ENCODE measurements at places on chromosomes 2 and 18.

- DNase-seq: no peak
Observed at GRCh38 chr2:232449964-232450363, 6.0 kb upstream of the ALPI start.

GRCh38 chr2:173427887-173428668 is 73.4 kb downstream of the CDCA7 start:
- no peak for DNase-seq

DNA sequence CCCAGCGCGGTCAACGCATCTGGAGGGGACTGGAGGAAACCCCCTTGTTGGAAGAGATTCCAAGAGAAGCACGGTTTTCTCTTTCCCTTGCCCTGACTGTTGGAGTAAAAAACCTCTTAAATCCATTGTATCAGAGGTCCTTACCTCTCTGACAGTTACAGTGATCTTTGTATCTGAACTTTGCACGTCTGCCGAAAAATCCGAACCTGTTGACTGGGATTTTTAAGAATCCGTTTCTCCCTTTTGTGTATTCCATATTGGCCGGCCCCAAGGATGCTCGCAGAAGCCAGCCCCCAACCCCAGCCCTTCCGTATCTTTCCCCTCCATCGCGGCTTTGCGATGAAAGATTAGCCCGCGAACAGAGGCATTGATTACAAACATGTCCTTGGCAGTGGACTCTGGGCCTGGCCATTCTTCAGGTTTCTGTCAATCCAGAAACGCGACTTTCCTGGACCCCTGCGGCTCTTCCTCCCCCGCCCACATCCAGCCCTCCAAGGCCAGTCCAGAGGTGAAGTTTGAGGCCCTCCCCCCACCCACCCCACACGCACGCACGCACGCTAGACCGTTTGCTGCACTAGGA is 4.6 kb upstream of the DLX1 start:
- no peak for DNase-seq

GRCh38 chr2:69589973-69590652 is 53.4 kb downstream of the AAK1 start:
- no peak for DNase-seq

DNA sequence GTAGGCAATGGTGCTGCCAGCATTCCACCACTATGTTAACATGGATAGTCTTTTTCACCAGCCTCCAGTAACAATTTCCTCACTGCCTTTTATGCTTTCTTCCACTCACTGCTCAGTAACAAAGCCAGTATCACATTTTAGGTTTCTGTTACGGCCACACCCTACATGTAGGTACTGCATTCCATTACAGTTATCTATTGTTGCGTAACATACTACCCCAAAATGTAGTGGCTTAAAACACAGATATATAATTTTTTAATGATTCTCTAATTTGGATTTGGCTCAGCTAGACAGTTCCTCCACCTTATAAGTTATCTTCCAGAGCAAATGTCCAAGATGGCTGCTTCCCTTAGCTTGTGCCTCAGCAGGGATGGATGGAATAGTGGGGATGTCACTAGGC is 498.7 kb upstream of the ACVR2A start:
- DNase-seq: no peak

DNA sequence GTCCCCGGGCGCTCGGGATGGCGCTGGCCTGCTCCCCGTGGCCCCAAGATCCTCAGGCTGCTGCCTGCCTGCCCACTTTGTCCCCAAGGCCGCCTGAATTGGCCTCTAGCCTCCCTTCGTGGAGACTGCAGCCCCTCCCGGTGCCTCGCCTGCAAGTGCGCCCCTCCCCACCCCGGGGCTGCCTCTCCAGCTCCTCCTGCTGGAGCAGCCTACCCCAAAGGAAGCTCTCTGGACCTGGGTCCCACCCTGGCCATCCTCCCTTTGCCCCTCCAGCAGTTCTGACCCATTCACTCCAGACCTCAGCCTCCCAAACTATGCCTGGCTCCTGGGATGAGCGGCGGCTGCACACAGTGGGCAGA is 6.2 kb downstream of the ESPNL start:
- DNase-seq: no peak

GRCh38 chr2:134458473-134458853 is 204.6 kb downstream of the MGAT5 start:
- no peak for DNase-seq

GRCh38 chr2:178152033-178152432 is 39.8 kb downstream of the RBM45 start:
- DNase-seq: no peak

DNA sequence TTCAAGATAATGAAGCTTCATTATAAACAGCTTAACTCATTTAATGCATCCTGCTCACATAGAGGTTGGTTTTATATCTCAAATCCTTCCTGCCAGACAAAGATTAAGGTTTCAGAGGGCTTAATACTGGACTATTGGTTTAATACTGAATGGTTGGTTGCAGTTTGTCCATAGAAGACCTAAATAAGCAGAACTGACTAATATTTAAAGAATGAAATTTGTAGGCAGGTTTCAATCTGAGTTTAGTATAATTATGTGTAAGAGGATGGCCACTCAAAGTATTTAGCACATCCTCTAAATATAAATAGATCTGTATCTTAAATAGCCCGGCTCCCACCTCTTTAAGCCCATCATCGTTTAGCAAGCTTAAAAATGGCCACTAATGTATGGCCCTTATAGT is 92.5 kb downstream of the EPB41L5 start:
- DNase-seq: no peak

DNA sequence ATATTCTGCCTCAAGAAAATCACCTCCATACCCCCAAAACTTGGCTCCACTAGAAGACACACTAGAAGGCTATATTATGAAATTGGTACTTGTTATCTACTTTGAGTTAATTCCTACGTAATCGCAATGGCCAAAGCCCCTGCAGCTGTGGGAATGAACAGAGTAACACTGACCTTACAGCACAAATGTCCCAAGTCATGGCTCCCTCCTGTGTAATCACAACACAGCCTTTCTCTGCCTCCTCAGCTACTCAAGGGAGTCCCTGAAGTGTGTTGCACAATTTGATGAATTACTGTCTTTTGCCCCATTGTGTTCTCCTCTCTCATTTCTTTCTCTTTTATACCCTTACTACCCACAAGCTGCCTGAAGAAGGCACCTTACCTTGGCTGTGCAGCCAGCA is 375.2 kb downstream of the ARHGAP15 start:
- no peak for DNase-seq

DNA sequence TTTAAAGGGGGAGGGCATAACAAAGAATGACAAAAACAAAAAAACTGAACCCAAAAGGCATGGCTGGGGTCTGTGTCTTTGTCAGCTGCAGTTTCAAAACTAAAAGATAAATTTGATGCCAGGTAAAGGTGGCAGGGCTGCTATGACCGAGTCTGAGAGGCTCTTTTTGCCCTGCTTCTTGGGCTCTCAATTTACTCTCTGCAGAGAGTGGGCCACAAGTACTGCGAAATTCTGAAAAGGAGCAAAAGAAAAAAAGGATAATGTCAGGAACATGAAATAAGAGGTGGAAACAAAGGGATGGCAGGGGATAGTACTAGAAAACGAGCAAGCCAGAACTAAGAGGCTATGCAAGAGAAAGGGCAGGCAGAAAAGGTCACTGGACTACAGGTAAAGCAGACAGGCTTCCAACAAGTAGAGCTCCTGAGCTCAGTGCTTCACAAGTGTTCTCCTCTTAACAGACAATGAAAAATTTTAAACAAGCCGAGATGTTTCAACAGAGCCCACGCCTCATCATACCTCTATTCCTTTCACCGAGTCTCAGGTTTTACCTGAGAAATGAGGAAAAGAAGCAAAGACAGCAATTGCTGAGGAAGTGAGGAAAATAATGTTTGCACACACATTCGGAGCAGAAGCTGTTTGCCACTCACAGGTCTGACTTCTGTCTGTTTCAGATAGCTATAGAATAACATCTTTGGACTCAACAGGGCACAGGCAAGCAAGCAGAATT is 7.3 kb downstream of the IRS1 start:
- no peak for DNase-seq

- DNase-seq: no peak
Observed at GRCh38 chr2:127511090-127511695, 15.1 kb downstream of the IWS1 start.

DNA sequence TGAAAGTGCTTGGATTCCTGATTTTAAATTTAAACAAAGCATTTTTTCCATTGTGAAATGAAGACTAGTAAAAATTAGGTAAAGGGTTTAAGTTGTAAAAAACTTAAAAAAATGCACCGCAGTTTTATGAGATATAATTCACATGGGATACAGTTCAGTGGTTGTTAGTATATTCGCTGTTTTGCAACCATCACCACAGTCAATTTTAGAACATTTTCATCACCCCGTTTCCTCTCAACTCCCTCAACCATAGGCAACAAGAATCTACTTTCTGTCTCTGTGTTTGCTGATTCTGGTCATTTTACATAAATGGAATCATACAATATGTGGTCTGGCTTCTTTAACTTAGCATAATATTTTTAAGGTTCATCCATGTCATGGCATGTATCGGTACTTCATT is 4.0 kb downstream of the DGKD start:
- no peak for DNase-seq

DNA sequence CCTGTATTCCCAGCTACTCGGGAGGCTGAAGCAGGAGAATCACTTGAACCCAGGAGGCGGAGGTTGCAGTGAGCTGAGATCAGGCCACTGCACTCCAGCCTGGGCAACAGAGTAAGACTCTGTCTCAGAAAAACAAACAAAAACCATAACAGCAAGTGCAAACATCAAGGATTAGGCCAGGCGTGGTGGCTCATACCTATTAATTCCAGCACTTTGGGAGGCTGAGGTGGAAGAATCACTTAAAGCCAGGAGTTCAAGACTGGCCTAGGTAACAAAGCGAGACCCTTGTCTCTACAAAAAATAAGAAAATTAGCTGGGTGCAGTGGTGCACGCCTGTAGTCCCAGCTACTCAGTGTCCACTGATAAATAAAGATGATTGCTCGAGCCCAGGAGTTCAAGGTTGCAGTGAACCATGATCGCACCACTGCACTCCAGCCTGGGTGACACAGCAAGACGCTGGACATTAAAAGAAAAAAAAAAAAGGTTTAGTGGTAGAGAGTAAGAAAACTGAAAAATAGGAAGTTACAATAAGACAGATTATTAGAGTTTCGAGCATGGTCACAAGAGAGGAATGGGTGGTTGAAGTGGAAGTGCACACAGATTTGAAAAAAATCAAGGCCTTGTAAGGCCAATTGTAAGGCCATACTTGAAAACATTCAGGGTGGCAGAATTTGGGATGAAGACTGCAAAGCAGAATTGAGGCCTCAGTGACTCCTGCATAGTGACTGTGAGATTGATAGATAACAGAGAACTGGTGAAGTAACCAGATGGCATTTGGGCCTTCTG is 6.4 kb upstream of the KCMF1 start:
- DNase-seq: no peak

DNA sequence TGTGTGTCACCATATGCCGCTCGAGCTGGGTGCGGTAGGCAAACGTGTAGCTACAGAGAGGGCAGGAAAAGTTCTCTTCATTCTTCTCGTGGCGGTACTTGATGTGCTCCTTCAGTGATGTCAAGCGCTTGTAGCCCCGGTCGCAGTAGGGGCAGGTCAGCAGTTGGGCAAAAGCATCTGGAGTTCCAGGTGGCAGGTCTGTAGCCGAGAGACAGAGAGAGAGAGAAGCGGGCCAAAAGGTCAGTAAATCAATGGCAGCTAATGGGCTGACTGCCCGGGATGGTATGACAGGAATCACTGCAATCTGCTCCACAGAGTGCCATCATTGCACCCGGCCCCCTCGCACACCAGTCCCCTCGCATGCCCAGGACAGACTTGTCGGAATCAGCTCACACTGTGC is 116.0 kb downstream of the ZEB2 start:
- no peak for DNase-seq

GRCh38 chr2:18598848-18599484 is 9.6 kb upstream of the NT5C1B start:
- no peak for DNase-seq

GRCh38 chr2:102239344-102239743 is 52.5 kb downstream of the IL1RL2 start:
- no peak for DNase-seq

DNA sequence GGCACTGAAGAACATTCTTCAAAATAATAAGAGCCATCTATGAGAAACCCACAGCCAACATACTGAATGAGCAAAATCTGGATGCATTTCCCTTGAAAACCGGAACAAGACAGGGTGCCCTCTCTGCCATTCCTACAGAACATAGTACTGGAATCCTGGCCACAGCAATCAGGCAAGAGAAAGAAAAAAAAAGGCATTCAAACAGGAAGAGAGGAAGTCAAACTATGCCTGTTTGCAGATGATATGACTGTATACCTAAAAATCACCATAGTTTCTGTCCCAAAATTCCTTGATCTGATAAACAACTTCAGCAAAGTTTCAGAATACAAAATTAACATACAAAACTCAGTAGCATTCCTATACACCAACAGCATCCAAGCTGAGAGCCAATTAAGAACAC is 119.5 kb upstream of the PARD3B start:
- no peak for DNase-seq

GRCh38 chr2:233982421-233983121 is 65.4 kb downstream of the TRPM8 start:
- DNase-seq: no peak

DNA sequence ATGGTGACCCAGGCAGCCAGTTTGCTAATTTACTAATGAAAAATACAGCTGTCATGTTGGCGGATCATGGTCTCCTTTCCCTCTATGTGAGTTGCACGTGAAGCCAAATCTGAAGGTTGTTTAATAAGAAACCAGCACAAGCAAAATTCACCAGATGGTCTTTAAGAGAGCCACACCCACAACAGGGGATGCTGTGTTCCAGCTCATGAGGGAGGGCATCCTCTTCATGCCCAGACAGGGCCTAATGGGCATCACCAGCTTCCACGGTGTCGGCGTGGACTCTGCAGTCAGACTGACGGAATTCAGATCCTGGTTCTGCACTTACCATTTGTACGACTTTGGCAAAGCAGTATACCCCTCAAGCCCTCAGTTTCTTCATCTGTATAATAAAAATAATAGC is 39.9 kb downstream of the TMEM247 start:
- DNase-seq: no peak

DNA sequence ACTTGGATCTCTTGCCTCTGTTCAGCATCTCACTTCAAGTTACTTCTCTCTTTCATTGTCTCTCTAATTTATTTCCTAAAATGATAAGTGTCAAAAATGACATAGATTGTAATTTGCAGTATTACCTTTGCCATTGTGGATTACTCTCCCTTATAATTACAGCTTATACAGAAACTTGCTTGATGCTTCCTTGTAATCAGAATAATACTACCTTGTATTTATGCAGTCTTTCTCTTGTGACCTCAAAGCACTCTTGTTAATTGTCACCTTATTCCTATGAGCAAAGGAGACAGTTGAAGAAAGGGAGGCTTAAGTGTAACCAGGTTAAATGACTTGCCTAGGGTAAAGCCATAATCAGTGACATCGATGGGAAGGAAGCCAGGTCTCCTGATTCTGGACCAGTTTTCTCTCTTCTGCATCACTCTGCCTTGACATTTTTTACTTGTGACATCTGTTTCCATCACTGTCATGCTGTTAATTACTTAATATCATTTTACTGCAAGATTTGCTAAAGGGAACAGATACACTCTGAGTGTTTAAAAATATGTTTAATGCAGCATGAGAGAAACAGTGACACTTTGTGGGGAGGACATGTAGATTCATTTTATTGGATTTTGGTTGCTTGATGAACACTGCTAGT is 388.6 kb downstream of the PARD3B start:
- DNase-seq: no peak

All from globus pallidus (tissue), 1 donor.